ENCODE measurements at places on chromosomes 5 and 9. TPM values are rescaled to one million over a fixed set of nuclear protein-coding genes. Genes with fewer than 3 reads are reported as not detected.

GRCh38 chr5:106730506-106730905 lies 940.2 kb downstream of the EFNA5 start:
- DNase-seq: no peak

DNA sequence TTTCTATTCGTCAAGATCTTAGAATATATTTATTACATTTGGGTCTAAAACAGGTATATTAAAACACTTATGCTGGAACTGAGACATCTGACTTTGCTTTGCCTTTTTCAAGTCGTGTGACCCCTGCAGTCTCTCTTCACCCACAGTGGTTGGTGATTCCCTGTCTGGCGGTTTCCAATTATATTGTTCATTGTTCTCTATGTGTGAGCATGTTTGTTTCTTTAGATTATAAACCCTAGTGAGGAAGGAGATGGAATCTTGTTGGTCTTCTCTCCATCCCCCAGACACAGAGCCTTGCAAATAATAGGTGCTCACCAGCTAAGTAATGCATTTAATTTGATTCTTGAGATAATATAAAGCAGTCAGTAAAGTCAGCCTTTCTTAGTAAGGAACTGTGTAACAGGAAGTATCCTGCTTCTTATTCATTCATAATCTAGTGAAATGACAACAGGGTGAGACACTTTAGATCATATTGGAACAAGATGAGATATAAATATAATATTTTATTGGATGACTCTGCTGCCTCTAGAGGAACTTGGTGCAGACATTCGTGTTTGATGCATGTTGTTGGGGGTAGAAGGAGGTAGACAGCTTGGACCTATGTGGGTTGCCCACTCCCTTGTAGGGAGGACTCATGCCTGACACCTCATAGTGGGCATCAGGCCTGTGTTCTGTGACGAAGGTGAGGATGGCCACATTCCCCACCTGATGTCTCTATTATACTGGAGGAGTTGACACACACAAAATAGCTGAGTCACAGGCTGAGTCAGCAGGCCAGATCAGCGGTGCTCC lies 88.1 kb downstream of the FGF1 start:
- peak; percentile 65 for DNase-seq

DNA sequence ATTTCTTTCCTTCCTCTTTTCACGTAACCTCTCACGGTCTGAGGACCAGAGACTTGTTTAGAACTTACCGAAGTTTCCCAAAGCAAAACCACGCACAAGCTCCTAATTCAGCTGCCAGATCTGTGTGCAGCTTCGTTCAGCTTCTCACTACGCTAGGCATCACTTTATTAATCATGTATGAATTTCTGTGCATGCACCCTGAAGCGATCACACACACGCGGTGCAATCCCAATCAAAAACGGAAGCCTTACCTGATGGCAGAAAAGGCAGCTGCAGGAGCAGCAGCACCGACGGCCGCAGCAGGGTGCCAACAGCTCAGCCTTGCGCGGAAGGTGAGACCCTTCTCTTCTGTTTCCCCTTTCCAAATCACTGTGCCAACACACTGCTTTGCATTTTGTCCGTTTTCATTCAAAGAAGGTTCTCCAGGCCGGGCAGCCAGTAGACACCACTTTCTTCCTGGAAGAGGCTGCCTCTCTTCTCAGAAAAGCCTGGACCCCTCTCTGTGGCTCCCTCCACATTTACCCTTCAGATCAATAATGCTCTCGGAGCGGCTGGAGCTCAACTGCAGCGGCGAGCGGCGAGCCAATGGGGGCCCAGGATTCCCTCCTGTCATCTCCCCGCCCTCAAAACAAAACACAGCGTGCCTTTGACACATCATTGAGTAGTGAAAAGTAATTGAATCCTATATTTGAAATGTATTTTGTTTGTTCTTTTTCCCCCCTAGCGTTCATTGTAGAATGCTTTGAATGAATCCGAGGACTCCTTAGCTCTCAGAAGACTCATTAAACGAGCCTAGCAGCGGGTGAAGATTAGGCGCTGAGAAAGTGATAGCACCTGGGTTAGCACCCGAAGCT lies at the start of gene CDH12:
TSS of gene CDH12 (minus strand) at position 538 of the 854 bp plus-strand sequence.
- no peak for DNase-seq

DNA sequence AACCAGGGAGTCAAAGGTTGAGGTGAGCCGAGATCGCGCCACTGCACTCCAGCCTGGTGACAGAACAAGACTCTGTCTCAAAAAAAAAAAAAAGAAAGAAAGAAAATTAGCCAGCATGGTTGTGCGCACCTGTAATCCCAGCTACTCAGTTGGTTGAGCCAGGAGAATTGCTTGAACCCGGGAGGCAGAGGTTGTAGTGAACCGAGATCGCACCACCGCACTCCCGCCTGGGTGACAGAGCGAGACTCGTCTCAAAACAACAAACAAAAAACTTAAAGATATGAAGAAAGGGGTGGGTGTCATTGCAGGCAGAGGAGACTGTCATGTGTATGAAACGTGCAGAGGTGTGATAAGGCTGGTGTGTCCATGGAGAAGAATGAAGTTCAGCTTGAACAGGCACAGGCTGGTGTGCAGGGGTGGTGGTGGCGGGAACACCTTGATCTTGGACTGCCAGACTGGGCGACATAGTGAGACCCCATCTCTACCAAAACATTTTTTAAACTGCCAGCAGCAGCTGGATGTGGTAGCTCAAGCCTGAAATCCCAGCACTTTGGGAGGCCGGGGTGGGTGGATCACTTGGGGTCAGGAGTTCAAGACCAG lies 69.6 kb downstream of the UGCG start:
- DNase-seq: no peak

- DNase-seq: peak; percentile 69
Observed at GRCh38 chr9:89426384-89426961, 71.4 kb downstream of the SEMA4D start.

- no peak for DNase-seq
Observed at GRCh38 chr5:83485842-83486241, 14.3 kb downstream of the VCAN start.

GRCh38 chr5:99721506-99721905 lies 792.7 kb upstream of the CHD1 start:
- no peak for DNase-seq

DNA sequence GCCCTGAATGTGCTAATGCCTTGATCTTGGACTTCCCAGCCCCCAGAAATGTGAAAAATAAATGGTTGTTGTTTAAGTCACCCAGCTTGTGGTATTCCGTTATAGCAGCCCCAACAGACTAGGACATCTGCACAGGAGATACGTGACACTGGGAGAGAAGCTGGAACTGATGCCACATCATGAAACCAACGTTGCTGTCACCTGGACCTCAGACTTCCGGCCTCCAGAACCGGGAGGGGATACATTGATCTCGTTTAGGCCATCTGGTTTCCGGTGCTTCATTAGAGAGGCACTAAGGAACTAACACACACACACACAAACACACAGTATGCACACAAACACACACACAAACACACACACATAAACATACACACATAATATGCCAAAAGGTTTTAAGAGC lies 75.0 kb upstream of the ICE1 start:
- no peak for DNase-seq

GRCh38 chr5:110865400-110866094 lies 126.7 kb downstream of the SLC25A46 start:
- peak; percentile 13 for DNase-seq

DNA sequence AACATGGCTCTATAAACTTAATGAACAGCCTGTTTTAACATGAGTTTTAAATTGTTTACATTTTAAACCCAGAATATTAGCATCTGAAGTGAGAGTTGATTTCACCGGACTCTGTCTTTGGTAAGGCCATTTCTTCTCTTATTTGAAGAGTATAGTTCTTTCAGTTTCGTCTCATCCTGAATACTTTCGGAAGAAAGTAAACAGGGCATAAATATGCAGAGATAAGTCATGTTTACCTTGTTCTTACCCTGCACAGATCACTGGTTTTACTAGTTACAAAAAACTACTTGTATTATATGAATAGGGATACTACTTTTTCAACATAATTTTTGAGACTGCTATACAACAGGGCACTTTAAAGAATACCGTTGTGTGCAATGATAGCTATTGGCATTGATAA lies 656.3 kb upstream of the ZNF608 start:
- DNase-seq: no peak

Gene GAS1
- 0.26 TPM for total RNA-seq

Gene ZFP2
- total RNA-seq: 0.27 TPM

Gene PRSS3
- not detected for total RNA-seq

Gene RPP25L
- total RNA-seq: 31.1 TPM

Gene PTBP3
- 92.3 TPM for total RNA-seq

Gene LPAR1
- not detected for total RNA-seq

Gene MYO10
- 0.34 TPM for total RNA-seq

Gene TOR2A
- 12.7 TPM for total RNA-seq

Gene SOX30
- 0.93 TPM for total RNA-seq

All from activated CD4-positive, alpha-beta memory T cell treated with anti-CD3 and anti-CD28 coated beads for 36 hours (primary cell).